ENCODE measurements at places on chromosomes 11 and 22.
A peak's percentile ranks its signal among the peaks of the same experiment; 100 is the strongest.

DNA sequence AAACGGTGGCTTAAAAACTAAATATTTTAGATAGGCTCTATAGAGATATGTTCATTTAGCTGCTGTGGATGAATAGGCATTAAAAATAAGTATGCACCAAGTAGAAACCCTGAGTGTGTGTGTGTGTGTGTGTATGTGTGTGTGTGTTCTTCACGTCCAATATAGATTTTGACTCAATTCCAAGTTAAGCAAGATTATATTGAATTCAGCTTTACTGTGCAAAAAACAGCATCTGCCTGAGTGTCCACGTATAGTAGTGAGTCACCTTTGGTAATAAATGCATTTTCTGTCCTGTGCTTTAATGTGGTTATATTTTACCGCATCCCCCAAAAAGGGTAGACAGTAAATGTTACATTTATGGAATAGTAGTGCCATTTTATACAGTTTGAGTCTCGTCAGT is 71.2 kb downstream of the PDHX start:
- DNase-seq: no peak

DNA sequence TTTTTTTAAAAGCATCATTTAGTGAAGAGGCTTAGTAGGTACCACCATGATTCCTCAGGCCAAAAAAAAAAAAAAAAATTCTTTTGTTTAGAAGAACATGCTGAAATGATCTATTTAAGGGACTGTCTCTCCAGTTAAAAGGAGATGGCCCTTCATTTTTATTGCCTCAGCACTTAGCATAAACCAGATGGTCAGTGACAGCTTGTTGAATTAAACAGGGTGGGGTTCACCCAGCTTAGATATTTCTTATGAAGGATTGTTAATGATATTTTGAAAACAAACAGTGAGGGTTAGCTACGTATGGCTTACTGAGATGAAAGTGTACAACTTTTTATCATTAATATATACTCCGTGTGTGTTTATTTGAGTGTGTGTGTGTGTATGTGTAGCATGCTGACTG is 203.7 kb downstream of the FAM181B start:
- DNase-seq: no peak

- DNase-seq: no peak
Observed at GRCh38 chr11:121741761-121742361, 289.1 kb upstream of the SORL1-AS1 start.

GRCh38 chr11:2417856-2418692 is 17.5 kb downstream of the TSSC4 start:
- no peak for DNase-seq

DNA sequence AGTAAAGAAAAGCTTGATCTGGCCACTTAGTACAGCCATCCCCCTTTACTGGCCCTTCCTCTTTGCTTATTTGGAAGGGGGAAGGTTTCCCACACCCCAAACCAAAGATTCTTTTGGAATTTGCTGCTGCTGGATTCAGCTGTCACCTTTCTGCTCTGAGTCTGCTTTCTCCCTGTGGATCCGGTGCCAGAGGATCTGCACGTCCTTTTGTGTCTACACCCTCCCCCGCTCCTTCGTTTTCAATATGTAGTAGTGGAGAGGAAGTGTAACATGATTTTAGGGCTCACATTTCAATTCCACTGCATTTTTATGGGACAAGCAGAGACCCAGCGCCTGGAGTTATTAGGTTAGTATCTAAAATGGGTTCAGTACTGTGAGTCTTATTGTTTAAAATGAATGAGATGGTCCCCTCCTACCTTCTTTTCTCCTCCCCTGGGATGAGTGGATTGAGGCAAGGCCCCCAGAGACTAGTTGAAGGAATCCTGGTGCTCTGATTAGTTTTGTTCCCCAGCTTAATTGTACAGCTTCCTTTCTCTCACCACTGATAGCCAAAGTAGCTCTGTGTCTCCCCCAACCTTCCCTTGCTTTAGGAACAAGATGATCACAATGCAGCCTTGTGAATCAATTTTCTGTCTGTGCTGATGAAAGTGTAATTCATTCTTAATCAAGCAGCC is 30.5 kb upstream of the CABP7 start:
- DNase-seq: no peak

GRCh38 chr11:29282088-29282487 is 734.7 kb downstream of the KCNA4 start:
- DNase-seq: no peak

- no peak for DNase-seq
Observed at GRCh38 chr11:121249039-121249663, 43.4 kb upstream of the SC5D start.

DNA sequence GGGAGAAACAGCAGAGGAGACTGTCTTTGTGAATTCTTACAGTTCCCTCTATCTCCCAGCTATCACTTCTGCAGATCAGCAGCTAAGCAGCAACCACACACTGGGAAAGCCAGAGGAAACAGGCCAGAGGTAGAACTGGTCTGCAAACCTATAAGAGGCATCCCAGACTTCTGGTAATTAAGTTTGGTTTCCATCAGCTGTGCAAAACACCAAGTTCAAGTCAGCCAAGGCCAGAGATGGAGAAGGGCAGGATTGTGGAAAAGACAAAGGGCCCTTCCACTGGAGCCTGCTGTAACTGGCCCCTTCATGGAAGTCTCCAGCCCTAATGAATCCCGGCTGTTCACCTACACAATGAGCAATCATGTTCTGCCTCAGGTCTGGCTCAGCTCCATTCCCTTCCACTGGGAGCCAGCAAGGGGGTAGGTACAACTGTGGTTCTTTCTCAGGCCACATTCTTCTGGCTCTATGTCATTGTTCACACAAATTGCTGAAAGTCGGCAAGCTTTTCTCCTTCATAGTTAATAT is 4.6 kb upstream of the PAMR1 start:
- DNase-seq: no peak

DNA sequence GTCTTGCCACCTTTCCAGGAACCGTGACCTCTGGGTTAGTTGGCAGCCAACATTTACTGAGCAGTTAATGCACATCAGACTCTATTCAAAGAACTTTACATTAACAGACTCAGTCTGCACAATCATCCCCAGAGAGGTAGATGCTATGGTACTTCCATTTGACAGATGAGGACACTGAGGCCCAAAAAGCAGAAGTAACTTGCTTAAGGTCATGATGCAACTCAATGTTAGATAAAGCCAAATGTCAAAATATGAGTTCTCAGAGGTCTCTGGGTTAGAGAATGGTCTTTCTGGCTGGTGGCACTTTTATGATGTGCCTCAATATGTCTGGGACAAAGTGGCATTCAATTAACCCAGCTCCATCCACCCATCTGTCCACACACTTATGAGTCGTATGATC is 450.0 kb downstream of the MIAT start:
- no peak for DNase-seq

DNA sequence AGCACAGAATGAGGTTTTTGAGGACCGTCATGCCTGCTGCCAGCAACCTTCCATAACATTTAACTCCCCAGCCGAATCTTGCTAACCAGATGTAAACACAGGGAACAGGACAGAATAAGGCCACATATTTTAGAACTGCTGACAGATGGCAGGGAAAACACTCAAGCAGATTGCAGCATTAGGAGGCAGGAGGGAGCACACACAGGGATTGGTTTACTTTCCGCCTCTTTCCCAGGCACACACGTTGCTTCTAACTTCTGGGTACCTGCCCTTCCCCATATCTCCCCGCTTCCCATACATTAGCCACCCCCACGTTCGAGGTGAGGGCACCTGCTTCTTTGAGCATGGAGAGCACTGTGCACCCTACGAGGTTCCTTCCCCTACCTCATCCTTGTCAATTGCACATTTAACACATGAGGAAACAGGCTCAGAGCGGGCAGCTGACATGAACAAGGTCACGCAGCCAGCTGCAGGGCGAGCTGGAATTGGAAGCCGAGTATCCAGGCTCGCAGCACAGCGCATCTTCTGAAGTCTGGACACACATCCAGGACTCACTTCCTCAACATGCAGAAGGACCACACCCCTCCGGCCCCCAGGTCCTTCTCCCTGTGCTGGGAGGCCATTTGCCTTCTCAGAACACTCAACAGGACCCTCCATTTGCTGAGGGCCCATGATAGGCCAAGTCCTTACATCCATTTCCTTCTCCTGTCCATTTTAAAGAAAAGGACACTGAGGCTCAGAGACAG is 18.7 kb downstream of the ASPHD2 start:
- DNase-seq: no peak

DNA sequence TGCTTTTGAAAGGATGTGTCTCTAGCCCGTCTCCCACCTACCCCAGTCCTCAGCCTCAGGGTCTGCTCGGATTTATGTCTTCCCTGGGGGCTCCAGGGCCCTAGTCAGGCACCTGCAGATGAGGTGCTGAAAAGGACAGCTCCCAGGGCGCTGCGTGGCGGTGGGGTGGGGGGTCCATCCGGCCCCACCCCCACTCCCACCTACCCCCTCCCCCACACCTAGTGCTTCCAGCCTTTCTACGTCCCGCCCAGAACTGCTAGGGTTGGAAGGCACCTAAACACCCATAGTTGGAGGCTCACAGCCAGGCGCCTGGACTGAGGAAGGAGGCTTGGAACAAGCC is 1.4 kb upstream of the ROBO3 start:
- no peak for DNase-seq

- DNase-seq: no peak
Observed at GRCh38 chr22:48973694-48974041, 854.0 kb downstream of the BRD1 start.

DNA sequence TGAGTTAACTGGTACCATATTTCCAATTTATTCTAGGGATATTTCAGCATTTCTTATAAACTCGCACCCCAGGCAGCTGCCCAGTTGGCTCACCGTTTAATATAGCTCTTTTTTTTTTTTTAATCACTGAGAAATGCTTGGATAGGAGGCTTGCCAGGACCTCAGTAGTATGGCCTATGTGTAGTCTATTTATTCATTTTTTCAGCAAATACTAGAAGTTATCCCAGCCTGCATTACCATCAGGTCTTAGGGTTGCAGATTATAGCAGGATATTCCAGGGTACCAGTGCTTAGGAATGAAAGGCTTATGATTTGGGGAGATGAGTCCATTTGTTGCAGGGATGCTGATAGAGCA is 26.6 kb downstream of the PARVA start:
- DNase-seq: no peak

DNA sequence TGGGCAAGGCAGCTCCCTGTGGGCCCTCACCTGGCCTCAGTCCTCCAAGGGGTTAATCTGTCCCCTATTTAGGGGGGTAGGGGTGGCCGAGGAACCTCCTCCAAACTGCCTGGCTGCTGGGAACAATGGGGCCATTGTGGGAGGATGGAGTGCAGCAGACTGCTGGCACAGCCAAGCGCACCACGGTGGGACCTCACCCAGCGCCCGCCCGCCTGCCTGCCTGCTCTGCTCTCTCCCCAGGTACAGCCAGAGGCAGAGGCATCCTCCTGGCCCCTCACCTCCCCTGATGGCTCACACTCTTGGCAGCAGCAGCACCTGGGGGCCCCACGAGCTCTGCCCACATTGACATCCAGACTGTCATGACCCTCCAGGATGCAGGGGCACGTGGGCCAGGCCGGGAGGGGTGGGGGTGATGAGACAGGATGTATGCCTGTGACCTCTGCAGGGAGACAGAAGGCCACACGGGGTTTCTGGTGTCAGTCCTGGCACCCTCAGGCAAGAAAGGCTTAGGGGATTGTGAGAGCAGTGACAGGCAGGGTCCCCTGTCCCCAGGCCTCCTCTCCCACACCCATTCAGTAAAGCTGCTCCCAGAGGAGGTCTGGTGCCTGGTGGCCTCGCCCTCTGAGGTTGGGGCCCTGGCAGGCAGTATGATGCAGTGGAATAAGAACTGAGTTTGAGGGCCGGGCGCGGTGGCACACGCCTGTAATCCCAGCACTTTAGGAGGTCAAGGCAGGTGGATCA is 11.4 kb downstream of the BCL9L start:
- DNase-seq: peak; percentile 81

DNA sequence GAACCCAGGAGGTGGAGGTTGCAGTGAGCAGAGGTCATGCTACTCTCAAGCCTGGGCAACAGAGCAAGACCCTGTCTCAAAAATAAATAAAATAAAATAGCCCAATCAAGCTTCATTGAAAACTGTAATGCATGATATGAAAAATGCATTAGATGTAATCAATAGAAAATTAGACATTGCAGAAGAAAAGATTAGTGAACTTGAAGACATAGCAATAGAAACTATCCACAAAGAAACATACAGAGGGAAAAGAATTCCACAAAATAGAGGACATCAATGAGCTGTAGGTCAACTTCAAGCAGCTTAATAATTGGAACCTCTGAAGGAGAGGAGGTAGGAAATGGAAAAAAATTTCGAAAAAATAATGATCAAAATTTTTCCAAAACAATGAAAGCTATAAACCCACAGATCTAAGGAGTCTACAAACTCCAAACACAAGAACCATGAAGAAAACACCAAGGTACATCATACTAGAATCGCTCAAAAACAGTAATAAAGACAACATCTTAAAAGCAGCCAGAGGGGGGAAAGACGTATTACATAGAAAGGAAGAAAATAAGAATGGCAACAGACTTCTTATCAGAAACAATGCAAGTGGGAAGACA is 104.2 kb downstream of the WNT7B start:
- no peak for DNase-seq

DNA sequence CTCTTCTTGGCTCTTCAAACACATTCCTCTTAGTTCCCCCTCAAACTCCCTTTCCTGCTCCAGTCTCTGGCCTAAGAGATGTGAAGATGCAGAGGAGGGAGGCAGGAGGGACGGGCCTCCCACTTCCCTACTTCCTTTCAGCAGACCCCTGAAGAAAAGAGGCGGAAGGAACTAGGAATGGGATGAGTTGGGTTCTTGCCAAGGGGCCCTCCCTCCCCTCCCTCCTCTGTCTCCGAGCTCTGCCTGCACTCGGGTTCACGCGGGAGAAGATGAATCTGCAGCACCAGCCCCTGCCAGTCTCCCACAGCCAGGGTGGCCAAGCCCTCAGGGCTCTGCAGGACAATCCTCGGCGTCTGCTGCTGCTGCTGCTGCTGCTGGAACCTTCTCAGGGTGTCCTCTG is 24.3 kb upstream of the PKNOX2 start:
- DNase-seq: no peak

- no peak for DNase-seq
Observed at GRCh38 chr11:8026982-8027381, 39.8 kb downstream of the EIF3F start.

DNA sequence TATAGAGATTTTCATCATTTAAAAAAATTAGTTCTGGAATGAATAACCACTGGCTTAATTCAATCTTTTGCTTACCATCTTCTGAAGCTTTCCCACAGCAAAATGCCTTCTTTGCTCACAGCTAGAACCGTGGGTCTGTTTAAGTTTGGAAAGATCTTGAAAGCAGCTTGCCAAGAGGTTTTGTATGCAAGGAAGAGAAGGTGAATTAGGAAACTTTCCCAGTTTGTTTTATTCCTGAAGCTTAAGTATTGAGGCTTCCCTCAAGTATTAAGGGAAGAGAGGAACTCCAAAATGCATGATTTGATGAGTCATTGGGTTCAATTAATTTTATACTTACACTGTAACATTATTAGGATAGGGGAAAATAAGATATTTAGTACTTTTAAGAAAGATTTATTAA is 1.9 kb upstream of the ARHGEF12 start:
- no peak for DNase-seq

- DNase-seq: peak; percentile 49
Observed at GRCh38 chr11:46391578-46392420, at the start of gene CHRM4. CHRM4 (minus strand) TSS chr11:46391776; CDS start chr11:46386557, 5,219 bp downstream.
